Upper lobe of left lung (tissue), 6 donors: ENCODE measurements at places on chromosomes 7 and 10. TPM values are rescaled to one million over a fixed set of nuclear protein-coding genes. Genes with fewer than 3 reads are reported as not detected.

DNA sequence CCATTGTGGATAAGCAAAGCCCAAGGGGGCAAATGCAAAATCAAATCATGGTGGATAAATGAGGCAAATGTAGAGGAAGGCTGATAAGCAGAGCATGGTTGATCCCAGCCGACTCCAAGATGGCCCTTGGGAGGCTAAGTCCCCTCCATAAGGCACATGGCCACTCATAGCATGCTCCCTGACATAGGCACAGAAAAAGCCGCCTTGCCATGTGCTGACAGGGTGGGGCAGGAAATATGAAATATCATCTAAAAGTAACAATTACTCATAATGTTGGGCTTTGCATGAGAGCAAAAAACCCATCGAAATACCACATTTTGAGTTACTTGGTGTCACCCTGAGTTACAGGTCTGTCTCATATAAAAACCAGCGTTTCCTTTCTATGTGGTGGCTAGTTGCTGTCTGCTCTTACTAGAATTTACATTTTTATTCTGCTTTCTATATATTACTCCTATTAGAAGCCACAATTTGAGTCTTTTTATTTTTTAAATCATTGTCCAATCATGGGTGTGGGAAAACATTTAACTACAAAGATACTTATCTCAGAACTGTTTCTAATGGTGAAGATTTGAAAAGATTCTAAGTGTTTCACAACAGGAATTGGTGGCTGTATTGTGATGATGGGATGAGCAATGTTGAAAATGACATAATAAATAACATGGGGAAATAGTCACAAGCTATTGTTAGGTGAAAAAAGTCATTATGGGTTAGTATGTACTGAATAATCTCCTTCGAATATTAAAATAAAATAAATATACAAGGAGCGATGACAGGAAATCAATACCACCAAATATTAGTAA, 102.7 kb downstream of the CUBN start:
- no peak for DNase-seq

GRCh38 chr7:92705831-92706230, 115.6 kb upstream of the FAM133B start:
- DNase-seq = no peak

The TMEM273 gene
- total RNA-seq = 23.7 TPM

The WDR37 gene
- 19.3 TPM for total RNA-seq
